ENCODE measurements at places on chromosomes 7 and 10. TPM values are rescaled to one million over a fixed set of nuclear protein-coding genes. Genes with fewer than 3 reads are reported as not detected.

DNA sequence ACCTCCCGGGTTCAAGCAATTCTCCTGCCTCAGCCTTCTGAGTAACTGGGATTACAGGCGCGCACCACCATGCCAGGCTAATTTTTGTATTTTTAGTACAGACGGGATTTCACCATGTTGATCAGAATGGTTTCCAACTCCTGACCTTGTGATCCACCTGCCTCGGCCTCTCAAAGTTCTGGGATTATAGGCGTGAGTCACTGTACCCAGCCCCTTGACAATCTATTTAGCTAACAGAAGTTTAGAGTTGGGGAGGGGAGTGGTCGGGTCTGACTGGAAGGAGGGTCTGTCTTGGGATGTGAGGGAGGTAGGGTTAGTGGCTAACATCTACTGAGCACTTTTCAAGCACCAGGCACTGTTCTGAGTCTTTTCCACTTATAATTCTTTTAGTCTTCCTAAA is 27.0 kb upstream of the ZCCHC24 start:
- no peak for DNase-seq

GRCh38 chr10:22713853-22714478 is 412 bp downstream of the PIP4K2A start:
- no peak for DNase-seq

- no peak for DNase-seq
Measured at GRCh38 chr10:89888321-89889070, 187.1 kb downstream of the KIF20B start.

- DNase-seq, result no peak
Measured at GRCh38 chr7:34191162-34191561, 285.8 kb downstream of the BMPER start.

DNA sequence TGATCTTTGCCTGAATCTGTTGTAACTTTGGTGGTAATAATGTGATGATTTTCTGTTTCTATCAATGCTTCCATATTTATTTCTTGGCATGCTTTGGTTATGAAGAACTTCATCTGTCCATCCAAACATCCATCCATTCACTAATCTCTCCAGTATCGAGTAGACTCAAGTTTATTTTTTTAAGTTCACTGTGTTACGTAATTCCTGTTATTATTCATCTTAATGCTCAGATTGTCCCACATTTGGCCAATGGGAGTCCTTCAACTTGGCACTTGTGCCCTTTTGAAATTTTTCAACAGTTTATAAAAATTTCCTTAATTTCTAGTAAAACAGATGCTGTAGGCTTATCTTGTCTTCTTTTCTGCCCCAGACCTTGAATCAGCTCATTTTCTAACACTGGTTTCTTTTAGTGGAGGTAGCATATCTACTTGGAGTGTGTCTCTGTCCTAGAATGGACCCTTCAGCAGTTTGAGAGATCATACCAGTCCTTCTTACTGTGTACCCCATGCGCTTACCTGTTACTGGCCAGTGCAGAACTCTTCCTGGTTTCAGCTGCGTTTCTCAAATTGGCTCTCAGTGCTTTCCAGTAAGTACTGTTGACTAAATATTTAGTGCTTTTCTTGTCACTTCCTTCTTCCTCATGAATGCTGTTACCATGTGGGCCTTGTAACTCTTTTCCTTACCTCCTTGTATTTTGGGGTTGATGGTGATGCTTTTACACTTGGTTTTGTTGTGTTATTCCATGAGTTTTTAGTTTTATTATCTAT is 100.8 kb downstream of the MLLT10 start:
- DNase-seq, result no peak

The ZNF212 gene
- 2.2 TPM for total RNA-seq

The PRKAR2B gene
- total RNA-seq, result 9.5 TPM

The PDE6C gene
- total RNA-seq, result not detected

The ABCB8 gene
- 25.2 TPM for total RNA-seq

The PNLIPRP1 gene
- not detected for total RNA-seq

All from H4 (cell line).